NCI-H510A (cell line): ENCODE measurements at places on chromosomes 6 and 20.

GRCh38 chr6:132693478-132693877 is 20.4 kb downstream of the VNN1 start:
- no peak for DNase-seq

DNA sequence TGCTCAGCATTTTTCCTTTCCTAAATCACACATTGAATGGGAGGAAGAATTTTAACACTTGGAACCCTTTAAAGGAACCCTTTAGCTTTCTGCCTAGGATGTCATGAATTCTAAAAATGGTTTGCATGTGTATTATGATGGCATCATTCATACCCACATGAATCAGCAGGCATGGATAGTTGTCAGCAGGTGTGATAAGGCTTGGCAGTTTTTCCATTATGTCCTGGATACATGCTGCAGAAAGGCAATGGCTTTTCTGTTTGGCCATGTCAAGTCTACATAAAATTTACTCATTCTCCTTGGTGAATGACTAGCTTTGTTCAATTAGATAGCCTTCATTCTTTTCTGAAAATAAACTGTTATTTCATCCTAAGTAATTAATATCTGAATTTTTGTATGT is 353.7 kb downstream of the GRIK2 start:
- no peak for DNase-seq

GRCh38 chr6:14423955-14424354 is 306.4 kb downstream of the CD83 start:
- no peak for DNase-seq

DNA sequence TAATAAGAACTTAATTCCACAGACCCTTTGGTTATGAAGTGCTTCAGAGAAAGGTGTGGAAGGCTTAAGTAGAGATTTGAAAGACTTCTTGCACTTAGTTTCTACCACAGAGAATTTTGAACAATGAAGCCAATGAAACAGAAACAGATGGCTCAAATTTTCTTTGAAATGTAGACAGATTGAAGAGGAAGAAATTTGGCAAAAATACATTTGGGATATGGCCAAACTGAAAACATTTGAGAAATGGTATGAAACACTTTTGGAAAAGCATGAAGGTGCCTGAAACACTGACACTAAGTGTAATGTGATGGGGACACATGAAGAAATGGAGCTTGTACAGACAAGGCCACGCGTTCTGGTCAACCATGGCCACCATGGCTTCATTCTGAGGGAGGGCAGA is 272.4 kb upstream of the EXOC2 start:
- DNase-seq, result no peak
